MCF 10A (cell line): ENCODE measurements at places on chromosomes 2 and 18. TPM values are rescaled to one million over a fixed set of nuclear protein-coding genes. Genes with fewer than 3 reads are reported as not detected.

The NCKAP5 gene
- not detected in 2 replicates for total RNA-seq

The PLEK gene
- not detected in 2 replicates for total RNA-seq

- H3K36me3 ChIP-seq, result peaks cover 30% of the 10 kb centered on the region
- H3K4me3 ChIP-seq, result no peak overlapping the region
- no peak overlapping the region for H3K27ac ChIP-seq
- no peak for DNase-seq
- no peaks in the 10 kb centered on the region for H3K27me3 ChIP-seq
Measured at GRCh38 chr2:239112127-239112774, 264.4 kb downstream of the TWIST2 start.

The CCBE1 gene
- 23.8 and 28.9 TPM in 2 replicates for total RNA-seq

DNA sequence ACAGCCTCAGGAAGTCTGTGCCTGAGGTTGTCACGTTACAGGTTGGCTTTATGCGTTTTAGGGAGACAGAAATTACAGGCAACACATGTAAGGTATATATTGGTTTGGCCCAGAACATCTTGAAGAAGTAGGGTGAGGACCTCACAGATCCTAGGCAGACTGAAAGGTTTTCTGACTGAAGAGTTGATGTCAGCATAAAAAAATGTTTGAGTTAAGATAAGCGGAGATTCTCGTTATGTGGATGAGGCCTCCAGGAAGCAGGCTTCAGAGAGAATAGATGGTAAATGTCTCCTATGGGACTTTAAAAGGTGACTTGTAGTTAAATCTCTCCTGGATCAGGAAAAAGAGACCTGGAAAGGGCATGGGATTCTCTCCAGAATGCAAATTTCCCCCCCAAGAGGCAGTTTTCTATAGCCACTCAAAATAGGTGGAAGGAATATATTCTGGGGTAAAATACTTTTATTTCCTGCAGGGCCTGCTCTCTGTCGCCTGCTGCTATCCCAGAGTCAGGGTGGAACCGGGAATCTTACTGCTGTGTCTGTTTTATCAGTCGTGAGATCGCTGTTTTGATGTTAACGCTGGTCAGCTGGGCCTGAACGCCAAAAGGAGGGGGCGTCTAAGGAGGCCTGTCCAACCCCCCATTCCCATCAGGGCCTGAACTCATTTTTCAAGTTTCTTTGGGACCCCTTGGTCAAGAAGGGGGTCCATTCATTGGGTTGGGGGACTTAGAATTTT lies 171.1 kb downstream of the HDAC4 start:
- H3K27me3 ChIP-seq, result no peaks in the 10 kb centered on the region
- H3K4me1 ChIP-seq, result no peaks in the 10 kb centered on the region
- no peak for DNase-seq
- H3K36me3 ChIP-seq, result no peaks in the 10 kb centered on the region

DNA sequence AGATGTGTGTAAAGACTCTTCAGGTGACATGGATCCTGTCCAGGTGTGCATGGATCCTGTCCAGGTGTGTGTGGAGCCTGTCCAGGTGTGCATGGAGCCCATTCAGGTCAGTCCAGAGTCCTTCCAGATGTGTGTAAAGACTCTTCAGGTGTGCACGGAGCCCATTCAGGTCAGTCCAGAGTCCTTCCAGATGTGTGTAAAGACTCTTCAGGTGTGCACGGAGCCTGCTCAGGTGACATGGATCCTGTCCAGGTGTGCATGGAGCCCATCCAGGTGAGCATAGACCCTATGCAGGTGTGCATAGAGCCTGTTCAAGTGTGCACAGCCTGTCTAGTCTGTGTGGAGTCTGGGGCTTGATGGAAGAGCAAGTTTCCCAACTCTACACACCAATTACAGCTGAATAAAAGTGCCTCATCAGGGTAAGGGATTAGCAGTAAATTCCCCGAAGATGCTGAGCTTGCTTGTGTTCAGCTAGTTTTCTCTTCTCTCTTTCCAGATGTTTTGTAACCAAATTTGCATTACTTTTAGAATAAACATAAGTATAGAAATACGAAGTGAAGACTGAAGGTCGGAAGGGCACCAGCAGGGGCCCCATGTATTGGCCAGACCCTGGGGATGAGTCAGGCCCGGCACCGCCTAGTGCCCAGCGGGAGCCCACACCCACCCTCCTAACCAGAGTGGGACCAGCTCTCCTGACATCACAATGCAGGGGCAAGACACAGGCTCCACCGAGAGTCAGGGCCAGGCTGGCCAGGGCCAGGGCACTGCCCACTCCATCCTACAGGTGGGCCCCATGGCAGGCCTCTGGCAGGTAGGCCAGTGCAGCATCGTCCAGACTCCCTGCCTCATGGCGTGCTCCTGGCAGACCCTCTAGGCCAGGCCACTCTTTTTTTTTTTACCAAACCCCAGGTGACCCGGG lies 38.6 kb upstream of the GPC1 start:
- H3K27ac ChIP-seq, result no peak overlapping the region
- no peaks in the 10 kb centered on the region for H3K27me3 ChIP-seq
- DNase-seq, result no peak

GRCh38 chr2:137955536-137955935 lies 8.7 kb upstream of the HNMT start:
- no peaks in the 10 kb centered on the region for H3K36me3 ChIP-seq
- no peaks in the 10 kb centered on the region for H3K27me3 ChIP-seq
- no peak for DNase-seq
- peaks cover 21% of the 10 kb centered on the region for H3K4me1 ChIP-seq
- no peak overlapping the region for H3K27ac ChIP-seq
- no peak overlapping the region for H3K4me3 ChIP-seq

DNA sequence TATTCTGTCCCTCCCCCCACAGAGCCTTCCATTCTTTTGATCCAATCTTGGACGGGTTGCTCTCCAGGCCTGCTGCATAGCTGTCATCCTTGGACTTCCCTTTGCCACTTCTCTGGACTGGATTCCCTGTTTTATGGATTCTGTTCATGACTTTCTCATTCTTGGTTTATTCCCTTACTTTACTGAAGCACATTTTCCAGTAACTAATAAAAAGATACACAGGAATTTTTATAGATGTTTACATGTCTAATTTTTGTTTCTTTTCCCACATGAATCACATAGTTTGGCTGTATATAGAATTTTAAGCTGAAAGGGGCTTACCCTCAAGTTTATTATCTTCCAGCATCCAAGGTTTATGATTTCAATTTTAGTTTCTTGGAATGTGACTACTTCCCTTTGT lies 37.9 kb downstream of the GDF7 start:
- no peak overlapping the region for H3K27ac ChIP-seq
- no peaks in the 10 kb centered on the region for H3K36me3 ChIP-seq
- no peaks in the 10 kb centered on the region for H3K4me1 ChIP-seq
- H3K27me3 ChIP-seq, result no peaks in the 10 kb centered on the region
- H3K4me3 ChIP-seq, result no peak overlapping the region

DNA sequence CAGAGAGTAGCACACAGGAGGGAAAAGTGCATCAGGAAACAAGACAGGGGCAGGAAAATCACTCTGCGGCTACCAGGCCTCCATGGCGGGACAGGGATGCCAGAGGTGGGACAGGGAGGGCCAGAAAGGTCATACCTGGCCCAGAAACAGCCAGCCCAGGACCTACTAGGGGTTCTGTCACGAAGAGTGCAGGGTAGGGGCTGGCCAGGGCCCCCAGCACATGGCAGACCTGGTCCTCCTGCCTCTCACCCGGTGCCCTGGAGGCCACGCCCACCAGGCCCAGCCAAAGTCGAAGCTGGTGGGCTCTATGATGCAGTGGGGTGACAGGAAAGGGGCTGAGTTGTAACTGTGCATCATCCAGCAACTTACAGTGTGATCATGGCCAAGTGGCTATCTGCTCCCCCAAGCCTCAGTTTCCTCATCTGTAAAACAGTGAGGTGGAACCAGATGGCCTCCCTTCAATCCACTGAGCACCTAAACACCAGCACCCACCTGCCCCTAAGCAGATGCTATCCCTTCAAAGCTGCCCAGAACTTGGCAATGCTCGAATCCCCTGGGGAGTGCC lies 10.6 kb downstream of the CYP26B1 start:
- DNase-seq, result no peak
- no peaks in the 10 kb centered on the region for H3K27me3 ChIP-seq
- peaks cover 6% of the 10 kb centered on the region for H3K4me1 ChIP-seq

GRCh38 chr2:200469708-200470211 lies 40.1 kb downstream of the KCTD18 start:
- H3K27ac ChIP-seq, result no peak overlapping the region
- no peak for DNase-seq
- no peak overlapping the region for H3K4me3 ChIP-seq
- no peaks in the 10 kb centered on the region for H3K4me1 ChIP-seq
- H3K36me3 ChIP-seq, result peaks cover 67% of the 10 kb centered on the region
- H3K27me3 ChIP-seq, result no peaks in the 10 kb centered on the region

GRCh38 chr2:171228826-171229225 lies 68.1 kb upstream of the TLK1 start:
- H3K4me3 ChIP-seq, result no peak overlapping the region
- no peak overlapping the region for H3K27ac ChIP-seq

The RNF152 gene
- 1.7 and 2.9 TPM in 2 replicates for total RNA-seq

DNA sequence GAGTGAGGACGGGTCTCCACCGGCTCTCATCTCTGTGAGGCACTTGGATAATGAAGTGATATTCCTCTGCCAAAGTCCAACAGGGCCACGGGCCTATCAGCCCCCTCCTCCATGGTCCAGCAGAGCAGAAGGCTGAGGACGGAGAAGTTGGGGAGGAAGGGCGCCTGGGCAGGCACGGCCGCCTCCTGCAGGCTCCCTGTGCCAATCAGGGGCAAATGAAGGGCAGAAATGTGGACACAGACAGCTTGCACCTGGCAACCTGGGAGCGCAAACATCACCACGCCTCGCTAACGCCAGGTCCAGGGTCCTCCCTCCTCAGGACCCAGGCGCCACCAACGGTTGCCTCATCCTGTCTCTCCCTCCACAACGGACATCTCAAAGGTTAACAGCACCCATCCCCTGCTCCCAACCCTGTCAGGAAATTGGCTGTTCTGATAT lies 24.3 kb downstream of the SMAD7 start:
- H3K36me3 ChIP-seq, result peaks cover 8% of the 10 kb centered on the region
- no peak overlapping the region for H3K4me3 ChIP-seq
- H3K27me3 ChIP-seq, result no peaks in the 10 kb centered on the region
- peaks cover 53% of the 10 kb centered on the region for H3K4me1 ChIP-seq
- no peak for DNase-seq

DNA sequence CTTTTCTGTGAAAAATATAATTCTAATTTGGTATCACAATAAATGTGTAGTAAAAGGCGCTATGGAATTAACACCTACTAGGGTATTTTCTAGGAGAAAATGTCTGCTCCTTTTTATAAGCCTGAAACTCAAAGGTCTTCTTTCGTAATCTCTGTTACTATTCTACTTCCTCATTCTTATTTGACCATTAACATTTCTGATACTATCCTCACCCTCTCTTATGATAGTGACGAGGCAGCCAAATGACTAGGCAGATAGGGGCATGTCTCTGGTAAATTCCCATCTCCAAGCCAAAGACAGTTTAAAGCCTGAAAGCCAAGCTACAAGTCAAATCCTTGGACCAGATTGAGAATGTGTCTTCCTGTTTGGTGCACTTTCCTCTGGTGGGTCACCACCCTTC lies 251.7 kb downstream of the LRRTM4 start:
- no peaks in the 10 kb centered on the region for H3K27me3 ChIP-seq
- no peak for DNase-seq
- H3K4me1 ChIP-seq, result no peaks in the 10 kb centered on the region
- H3K4me3 ChIP-seq, result no peak overlapping the region

- no peak within 1 kb of the TSS for H3K27ac ChIP-seq
- DNase-seq, result no peak
- H3K36me3 ChIP-seq, result no peaks in the 10 kb centered on the region
Measured at GRCh38 chr2:26692279-26692896, at the start of gene KCNK3. Gene KCNK3, plus strand, starts transcription at chr2:26692722. Its CDS starts 154 bp downstream, at chr2:26692876.
